ENCODE measurements at places on chromosomes 11 and 22.

- peak; percentile 83 for DNase-seq
These were observed 734 bp downstream of the PPP1R14B start for GRCh38 chr11:64245797-64246620.

GRCh38 chr11:72629266-72629665 lies 45.0 kb downstream of the PDE2A start:
- DNase-seq = peak; percentile 80

GRCh38 chr11:24496736-24497725 lies at the start of gene LUZP2:
TSS of gene LUZP2 (plus strand) at chr11:24497053.
- peak; percentile 43 for DNase-seq

DNA sequence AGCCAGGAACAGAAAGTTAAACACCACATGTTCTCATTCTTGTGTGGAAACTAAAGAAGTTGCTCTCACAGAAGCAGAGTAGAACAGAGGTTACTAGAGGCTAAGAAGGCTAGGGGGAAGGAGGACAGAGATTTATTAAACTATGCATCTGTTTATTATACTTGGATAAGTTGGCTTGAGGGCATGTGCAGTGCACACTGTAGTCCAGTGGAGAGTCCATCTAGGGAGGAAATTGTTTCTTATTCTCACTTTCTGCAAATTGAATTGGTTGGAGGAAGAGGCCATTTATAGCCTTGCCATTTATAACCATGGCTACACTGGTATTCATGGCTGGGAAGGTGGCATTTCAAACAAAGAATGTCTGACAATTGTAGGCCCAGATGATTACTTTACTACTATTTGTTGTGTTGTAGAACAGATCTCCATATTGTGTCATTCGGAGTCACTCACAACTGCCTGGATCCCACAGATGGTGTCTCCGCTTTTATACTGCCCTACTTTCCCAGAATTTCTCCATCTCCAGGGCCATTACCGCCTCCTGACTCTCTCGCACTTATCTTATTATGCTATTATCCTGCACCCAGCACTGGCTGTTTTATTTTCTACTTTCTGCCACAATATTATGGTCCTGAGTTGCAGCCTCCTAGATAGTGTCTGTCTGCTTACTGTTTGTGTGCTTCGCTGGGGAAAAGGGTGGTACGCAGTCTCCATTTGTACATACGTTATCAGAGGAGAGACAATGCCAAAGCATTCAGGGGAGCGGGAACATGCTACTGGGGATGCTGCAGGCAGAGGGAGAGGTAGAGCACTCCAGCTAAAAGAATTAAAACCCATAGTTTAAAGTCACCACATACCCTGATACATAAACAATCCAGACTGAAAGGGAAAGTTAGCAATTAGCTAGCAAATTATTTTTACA lies 169.3 kb upstream of the BLID start:
- no peak for DNase-seq

DNA sequence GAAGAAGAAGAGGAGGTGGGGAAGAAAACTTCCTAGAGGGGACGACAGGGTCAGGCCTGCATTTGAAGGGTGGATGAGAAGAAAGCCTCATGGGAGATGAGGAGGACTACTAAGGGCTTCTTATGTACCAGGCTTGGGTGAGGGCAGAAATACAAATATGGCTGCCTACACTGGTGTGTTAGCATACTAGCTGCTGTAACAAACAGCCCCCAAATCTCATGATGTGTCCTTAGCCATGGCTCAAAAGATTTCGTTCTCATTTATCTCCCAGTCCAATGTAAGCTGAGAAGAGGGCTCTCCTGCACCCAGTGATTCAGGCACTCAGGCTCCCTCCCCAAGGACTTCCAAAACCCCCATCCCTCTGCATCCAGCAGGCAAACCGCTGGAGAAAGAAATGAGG lies 11.6 kb upstream of the MB start:
- no peak for DNase-seq

GRCh38 chr22:24270556-24271385 lies at the start of gene SPECC1L:
TSS of gene SPECC1L (plus strand) at chr22:24270831. CDS start at chr22:24302232, 31,401 bp downstream.
- peak; percentile 97 for DNase-seq

DNA sequence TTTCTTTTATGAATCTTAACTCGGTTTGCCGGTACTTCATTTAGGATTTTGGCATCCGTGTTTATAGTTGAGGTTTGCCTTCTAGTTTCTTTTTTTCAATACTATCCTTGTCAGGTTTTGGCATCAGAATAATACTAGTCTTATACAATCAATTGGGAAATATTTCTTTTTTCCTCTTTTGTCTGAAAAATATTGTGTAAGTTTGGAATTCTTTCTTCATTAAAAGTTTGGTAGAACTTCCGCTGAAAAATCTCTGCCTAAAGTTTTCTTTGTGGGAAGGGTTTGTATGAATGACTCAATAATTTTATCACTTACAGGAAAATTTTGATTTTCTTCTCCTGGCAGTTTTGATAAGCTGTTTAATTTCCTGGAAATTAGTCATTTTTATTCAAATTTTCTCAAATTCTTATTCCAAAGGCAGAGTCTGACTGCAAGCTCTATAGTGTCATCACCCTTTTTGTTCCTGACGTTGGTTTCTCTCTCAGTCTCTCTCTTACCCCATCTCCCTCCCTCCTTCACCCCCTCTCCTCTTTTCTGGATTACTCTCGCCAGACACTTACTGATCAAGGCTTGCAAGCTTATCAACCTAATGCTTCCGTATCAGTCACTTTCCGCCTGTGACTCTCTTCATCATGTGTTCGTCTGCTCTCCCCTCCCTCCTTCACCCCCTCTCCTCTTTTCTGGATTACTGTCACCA lies 555.7 kb downstream of the TBC1D22A start:
- no peak for DNase-seq

GRCh38 chr11:24760681-24761080 lies 263.8 kb downstream of the LUZP2 start:
- DNase-seq = no peak

GRCh38 chr11:11239959-11240358 lies 113.1 kb downstream of the CSNK2A3 start:
- no peak for DNase-seq

DNA sequence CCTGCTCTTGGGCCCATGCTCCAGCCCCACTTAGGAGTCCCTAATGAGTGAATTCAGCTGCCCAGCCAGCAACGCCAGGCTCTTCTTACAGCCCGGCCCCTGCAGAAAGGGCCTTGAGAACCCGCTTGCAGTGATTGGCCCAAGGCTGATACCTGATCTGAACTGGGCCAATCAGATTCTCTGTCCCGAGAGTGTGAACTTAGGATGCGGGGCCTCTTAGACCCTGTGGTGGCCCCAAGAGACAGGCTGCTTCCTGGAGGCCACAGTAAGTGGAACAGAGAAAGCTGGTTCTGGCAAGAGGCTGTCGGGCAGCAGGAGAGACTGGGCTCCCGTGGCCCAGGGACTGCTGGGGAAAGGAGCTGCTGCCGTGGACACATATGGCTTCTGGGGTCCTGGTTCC lies 11.5 kb downstream of the VSTM5 start:
- DNase-seq = no peak

DNA sequence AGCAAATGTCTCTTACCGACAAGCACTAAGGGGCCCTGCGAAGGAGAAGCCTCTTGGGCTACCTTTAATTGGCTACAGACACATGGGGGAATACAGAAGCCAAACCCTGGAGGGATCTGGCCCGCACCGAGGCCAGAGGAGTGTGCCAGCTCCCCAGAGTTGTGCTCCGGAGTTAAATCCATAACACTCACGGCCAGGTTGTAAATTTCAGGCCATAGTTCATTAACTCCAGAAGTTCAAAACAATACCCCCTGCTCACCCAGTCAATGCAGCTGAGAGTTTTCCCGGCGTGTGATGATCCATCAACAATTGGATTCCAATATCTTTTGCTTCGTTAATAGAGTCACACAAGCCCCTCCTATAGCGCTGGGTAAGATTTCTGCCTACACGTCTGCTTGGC lies 371.5 kb downstream of the NXPE2 start:
- no peak for DNase-seq

DNA sequence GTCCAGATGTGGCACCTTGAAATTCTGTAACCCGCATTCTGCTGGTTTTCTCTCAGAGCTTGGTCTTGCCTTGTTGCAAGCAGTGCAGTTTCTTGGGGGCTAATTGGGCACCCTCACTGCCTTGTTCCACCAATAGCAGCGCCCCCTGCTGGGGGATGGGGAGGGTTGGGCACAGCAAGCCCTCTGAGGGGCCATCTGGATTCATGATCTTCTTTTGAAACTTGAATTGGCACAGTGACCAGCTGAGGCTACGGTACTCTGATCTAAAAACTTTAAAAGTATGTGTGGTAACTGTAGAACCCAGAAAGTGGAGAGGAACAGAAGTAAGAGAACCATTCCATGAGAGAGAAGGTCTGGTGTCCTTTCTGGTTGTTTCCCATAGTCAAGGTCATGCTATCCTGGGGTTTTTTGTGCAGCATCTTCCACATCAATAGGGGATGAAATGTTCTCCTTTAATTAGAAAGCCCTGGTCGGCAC lies 64.2 kb downstream of the MED15 start:
- DNase-seq = no peak

DNA sequence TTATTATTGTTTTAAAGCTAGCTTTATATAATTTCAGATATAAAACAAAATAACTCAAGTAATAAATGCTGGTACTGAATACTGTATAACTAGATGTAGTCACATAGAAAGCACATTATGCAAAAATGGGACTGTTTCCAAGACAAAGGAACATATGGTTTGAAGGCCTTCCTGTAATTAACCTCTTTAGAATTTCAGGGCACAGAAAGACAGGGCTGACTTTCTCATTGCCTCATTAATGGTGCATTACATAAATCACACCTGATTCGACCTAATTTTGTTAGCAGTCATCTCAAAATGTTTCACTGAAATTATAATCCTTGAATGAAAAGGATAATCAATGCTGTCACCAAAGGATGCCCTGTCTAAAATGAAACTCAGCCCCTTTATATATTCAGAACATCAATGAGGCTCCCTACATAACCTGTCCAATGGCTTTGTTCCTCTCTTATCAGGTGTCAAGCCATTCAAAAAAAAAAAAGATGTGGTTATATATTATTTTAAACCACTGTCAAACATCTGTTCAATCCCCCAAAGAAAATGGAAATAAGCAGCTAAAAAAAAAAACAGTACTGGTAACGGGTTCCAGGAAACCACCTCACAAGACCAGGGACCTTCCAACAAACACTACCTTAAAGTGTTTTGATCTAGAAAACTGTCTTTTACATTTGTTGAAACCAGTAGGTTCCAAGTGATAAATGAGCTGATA lies 77.4 kb downstream of the FAM168A start:
- DNase-seq = no peak
